ENCODE measurements at places on chromosomes 6 and 20.

DNA sequence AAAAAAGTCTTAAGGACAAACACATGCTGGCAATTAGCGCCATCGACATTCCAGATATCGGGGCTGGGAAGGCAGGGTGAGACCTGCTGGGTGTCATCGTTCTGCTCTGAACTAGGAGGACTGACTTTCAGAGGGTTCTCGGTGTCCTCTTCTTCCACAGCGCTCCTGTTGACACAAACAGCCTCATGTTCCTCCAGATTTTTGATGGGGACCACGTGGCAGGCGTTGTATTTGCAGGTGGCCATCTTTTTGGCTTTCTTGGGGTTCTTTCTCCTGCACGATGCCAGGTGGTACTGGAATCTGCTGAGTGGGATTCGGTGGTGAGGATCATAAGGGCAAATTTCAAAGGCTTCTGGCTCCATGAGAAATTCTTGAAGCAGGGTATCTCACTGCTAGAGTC, 469 bp downstream of the GTSF1L start:
- no peak for DNase-seq

- DNase-seq, result no peak
These were observed 14.0 kb downstream of the SMLR1 start for GRCh38 chr6:130841128-130841728.

DNA sequence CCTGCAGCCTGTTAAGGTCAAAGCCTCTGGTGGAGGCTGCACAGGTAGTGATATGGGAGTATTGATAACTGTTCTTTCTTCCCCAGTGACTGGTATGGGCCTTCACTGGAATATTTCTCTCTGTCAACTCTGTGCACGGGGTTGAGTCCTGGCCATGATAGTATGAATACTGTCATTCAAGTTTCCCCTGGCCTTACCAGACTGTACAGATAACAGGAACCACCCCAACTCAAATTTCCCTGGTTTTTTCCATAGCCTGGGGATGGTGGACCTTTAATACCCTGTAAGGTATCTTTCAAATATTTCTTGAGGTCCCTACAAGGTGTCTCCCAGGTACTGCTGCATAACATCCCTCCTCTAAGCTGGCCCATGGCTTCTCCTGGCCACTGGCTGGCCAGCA, 51.4 kb upstream of the TNFAIP3 start:
- no peak for DNase-seq

DNA sequence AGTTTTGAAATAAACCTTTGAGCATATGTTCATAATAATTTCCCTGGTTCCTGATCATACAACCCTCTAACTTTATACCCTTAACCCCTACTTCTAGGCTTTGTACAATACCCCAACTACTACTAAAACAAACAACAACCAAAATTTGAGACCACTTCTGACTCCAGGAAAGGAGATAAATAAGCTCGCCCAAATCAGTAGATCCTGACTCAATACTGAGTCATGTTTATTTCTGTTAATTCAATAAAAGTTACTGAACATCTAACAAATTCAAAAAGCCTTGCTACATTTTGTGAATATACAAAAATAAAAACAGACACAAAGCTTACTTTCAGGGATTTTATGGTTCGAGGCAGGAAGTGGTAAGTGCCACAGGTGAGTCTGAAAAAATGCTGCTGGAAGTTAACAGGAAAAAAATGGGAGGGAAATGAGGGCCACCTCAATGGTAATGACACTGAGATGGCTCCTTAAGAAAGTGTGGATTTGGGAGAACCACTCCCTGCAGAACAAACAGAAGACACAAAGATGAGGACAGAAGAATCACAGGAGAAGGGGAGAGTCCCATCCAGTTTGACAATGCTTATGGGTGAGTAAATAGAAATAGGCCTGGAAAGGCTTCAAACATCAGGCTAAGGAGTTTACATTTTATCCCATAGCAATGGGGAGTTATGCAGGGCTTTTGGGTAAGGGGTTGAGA, 63.4 kb downstream of the DST start:
- no peak for DNase-seq

DNA sequence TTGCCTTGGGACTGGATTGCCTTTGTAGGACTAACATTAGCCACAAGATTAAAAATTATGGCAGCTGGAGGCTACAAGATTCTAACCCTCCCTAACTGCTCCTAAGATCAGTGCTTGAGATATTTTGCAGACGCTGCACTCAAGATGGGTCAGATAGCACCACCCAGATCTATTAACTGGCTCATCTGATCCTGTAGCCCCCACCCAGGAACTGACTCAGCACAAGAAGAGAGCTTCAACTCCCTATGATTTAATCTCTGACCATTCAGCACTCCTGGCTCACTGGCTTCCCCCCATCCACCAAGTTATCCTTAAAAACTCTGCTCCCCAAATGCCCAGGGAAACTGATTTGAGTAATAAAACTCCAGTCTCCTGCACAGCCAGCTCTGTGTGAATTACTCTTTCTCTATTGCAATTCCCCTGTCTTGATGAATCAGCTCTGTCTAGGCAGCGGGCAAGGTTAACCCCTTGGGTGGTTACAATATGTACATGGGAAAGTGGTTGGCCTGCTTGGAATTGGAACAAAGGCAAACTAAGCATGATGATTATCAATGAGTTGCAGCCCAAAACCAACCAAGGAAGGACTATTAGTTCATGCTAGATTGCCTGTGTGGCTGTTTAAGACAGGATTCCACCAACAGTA, 111.3 kb downstream of the OR2B2 start:
- DNase-seq, result no peak

GRCh38 chr6:111793711-111794111, 79.5 kb downstream of the FYN start:
- no peak for DNase-seq

- no peak for DNase-seq
These were observed 45.5 kb upstream of the HLA-E start for GRCh38 chr6:30443657-30444450.

DNA sequence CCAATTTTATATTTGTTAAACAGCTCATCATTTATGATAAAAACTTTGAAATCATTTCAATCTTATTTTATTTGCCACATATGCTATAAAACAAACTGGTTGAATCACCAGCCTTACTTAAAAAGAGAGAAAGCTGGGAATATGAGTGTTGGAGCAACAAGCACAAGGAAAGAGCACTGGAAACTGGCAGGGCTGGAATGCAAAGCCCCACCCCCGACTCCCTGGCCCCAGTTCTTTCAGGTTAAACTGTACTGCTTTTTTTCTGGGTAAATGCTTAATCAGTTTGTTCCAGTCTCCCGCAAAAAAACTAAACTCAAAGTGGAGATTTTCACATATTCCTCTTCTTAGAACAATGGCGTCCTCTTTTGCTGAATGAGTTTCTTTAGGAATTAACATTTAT, 433.8 kb upstream of the NOX3 start:
- DNase-seq, result no peak

DNA sequence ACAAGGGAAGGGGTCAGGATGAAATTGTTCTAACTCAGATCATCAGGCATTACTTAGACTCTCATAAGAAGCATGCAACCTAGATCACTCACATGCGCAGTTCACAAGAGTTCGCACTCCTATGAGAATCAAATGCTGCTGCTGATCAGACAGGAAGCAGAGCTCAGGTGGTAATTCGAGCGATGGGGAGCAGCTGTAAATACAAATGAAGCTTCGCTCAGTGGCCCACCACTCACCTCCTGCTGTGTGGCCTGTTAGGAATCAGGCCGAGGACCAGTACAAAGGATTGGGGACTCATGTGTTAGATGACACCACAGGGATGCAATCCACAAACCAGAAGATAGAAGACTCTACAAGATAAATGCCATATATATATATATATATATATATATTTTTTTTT, 31.5 kb upstream of the TOP1 start:
- DNase-seq, result no peak

GRCh38 chr6:168367285-168367751, 47.7 kb upstream of the DACT2 start:
- no peak for DNase-seq

DNA sequence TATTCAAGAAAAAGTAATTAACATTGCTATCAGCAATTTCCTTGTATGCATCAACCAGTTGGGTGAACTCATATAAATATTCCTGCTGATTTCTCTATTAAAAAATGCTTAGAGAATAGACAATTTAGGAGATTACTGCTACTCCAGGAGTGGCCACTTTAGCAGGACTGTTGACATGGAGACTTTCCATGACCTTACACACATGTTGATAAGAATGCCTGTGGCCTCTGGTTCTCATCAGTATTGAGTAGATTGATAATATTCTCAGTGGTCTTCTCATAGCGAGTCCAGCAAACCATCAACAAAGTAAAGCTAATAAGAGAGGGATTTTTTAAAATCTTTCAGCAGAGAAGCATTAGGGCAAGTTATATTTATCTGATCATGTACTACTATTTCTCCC, 208.4 kb upstream of the MARCKS start:
- DNase-seq, result no peak

- DNase-seq, result no peak
These were observed 122.9 kb downstream of the IRF4 start for GRCh38 chr6:514396-514978.

DNA sequence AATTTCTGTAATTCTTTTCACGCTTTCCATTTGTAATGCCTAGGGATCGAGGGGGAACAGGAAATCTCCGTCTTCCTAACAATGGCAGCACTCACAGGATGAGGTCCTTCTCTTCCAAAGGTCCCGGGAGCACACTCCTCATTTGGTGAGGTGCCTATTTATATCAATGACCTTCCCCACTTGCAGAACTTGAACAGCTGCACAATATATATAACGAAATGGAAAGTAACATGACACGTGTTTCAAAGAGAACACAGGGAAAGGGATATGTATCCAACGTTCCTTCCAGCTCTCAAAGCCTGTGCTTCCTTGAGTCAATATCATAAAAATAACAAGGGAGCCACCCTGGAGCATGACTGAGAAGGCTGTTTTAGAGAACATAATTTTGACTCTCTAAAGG, 78.6 kb upstream of the RBM24 start:
- no peak for DNase-seq

GRCh38 chr6:6217855-6218758, 102.4 kb downstream of the F13A1 start:
- DNase-seq, result no peak

- DNase-seq, result no peak
These were observed 6.1 kb upstream of the PRSS16 start for GRCh38 chr6:27241443-27241842.

- DNase-seq, result no peak
These were observed 48.7 kb downstream of the DNAAF9 start for GRCh38 chr20:3358676-3359340.

DNA sequence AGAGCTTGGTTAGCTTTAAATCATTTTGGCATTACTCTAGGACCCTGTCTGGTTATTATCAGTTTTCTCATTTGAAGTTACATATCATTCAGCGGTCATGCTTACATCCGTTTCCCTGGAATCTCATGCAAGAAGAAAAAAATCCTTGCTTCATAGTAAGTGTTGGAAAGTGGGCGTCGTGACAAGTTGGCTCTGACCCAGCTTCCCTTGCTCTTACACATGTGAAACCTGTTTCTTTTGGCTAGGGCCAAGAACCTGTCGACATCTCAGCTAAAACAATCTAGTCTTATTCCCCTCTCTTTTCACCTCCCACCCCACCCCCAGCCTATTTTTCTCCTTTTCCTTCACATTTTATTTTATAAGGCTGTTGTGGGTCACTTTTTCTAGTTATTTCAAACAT, 45.5 kb downstream of the ANKS1A start:
- no peak for DNase-seq

- DNase-seq, result no peak
These were observed 375.2 kb upstream of the PLCB4 start for GRCh38 chr20:8693709-8694108.

DNA sequence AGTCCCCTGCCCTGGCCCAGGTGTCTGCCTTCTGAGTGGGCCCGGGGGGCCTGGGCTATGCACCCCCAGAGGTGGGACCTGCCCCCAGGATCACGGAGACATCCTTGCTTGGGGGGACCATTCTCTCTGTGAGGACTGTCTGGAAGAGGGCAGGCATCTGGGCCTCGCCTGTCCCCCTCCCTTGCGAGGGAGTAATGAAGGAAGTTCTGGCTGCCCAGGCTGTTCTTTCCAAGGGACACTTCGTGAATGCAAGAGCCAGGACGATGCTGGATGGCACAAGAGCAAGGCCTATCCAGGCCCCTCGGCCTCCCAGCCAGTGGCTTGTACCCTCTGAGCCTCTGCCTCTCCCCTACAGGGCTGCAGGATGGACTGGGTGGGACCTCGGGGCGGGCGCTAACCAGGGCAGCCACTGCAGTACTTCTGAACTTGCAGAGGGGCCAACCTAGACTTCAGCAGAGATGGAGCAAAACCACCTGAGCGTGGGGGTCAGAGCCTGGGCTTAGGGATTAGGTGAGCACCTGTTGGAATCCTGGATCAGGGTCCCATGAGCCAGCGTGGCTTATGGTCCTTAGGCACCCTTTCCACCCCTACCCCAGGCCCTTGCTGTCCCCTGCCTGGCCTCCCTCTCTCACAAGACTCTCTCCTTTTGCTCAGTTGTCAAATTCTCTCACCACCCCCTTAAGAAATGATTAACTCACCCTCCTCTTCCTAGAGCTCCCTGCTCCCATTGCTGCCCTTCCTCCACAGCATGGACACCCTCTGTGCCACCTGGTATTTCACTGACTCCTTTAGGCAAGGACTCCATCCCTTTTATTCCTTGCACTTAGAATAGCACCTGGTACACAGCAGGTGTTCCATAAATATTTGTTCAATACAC, 53.2 kb downstream of the CTCFL start:
- DNase-seq, result no peak

DNA sequence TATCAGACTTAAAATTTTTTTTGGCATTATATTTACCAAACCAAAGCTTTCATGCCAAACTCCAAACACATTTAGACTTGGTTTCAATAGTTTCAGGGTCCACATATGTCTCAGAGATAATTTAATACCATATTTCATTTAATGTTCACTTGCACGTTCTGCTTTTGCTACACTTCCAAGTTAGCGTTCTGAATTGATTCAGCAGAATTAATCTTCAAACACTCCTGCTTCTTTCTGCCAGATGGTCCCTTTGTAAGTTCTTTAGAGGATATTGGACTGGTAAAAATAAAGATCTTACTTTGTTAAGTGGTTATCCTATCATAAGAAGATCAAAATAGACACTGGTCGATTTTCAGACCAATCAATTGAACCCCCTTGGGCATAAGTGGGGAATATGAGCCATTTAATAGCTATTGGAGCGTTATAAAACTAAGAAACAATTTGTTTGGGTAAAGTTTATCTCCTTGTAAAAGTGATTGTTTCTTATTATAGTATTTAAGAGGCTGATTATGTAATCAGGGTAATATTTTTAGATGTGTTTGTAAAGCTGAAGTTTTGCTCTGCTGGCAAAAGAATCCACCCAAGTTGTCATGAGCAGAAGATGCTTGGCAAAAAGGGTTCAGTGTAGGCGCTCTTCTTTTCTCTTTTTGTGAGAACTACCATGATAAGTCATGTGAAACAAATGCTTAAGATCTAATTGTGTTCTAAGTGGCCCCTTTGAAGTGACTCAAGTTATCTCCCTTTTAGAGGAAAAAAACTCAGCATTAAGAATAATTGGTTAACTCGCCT, 92.2 kb downstream of the MCHR2 start:
- DNase-seq, result no peak

GRCh38 chr6:33755070-33755869, 8.6 kb upstream of the IP6K3 start:
- DNase-seq, result no peak

- DNase-seq, result no peak
These were observed 336.6 kb downstream of the CDH4 start for GRCh38 chr20:61588411-61589385.

- no peak for DNase-seq
These were observed 6.5 kb downstream of the RBM38 start for GRCh38 chr20:57397693-57398108.
